Cortex of kidney (tissue), 1 donor: ENCODE measurements at places on chromosomes 2 and 18.

GRCh38 chr2:140027320-140027719, 1247.1 kb upstream of the NXPH2 start:
- DNase-seq, result no peak

DNA sequence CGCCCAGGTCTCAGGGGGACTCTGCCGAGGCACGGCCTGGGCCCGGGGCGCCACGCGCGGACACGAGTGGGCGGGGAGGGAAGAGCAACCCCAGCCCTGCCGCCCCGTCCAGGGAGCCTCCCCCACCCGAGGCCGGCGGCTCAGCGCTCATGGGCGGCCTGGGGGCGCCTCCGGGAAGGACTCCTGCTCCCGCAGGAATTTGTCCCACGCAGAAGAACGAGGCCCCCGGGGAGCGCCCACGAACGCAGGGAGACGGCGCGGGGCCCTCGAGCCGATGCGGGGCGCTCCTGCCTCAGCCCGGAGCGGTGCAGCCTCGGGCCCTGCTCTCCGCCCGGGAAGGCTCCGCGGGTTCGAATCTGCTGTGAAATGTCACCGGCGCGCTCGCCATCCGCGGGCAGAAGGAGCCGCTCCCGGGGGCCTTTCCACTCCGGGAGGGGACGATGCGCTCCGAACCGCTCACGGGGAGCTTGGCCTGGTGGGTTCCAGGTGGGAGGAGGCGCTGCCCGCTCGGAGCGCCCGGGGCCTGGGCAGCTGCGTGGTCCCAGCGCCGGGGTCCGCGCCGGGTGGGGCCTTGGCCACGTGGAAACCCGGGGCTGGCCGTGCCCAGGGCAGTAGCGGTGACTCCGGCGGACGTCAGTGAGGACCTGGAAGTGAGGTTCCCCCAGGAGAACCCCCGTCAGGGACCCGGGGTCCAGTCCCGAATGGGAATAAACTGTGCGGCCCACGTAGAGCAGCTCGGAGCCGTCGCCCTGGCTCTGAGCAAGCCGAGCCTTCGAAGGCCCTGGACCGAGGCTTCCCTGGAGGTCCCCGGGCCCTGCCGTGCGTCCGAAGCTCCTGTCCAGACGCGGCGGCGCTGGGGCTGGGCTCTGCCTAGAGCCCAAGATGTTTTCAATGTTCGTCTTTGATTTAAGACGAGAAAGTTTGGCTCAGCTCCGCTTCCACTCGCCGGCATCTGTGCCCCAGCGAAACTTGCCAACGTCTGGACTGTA, 41.4 kb upstream of the CTDP1 start:
- DNase-seq, result no peak

- DNase-seq, result no peak
These were observed 123.6 kb downstream of the LRATD1 start for GRCh38 chr2:14756122-14756541.

DNA sequence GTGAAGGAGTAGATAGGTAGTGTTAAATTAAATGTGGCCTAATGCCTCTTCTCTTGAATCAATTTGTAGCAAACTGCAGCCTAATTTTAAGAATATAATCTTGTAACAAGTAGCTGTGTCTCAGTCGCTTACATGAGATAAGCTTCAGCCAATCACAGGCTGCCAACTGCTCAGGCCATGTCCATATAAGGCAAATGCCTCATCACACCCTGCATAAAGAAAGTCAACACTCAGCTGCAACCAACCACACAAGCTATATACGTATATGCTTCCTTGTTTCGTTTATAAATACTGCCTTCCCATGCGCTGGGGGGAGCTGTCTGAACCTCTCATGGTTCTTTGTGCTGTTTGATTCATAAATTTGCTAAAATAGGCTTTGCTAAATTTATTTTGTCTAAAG, 476.3 kb downstream of the TRIB2 start:
- no peak for DNase-seq

GRCh38 chr2:33135645-33136044, 188.9 kb downstream of the LTBP1 start:
- DNase-seq, result no peak

- no peak for DNase-seq
These were observed 663.9 kb upstream of the LRRTM1 start for GRCh38 chr2:80968450-80968849.

GRCh38 chr2:159111346-159111927, 143.0 kb downstream of the TANC1 start:
- no peak for DNase-seq

DNA sequence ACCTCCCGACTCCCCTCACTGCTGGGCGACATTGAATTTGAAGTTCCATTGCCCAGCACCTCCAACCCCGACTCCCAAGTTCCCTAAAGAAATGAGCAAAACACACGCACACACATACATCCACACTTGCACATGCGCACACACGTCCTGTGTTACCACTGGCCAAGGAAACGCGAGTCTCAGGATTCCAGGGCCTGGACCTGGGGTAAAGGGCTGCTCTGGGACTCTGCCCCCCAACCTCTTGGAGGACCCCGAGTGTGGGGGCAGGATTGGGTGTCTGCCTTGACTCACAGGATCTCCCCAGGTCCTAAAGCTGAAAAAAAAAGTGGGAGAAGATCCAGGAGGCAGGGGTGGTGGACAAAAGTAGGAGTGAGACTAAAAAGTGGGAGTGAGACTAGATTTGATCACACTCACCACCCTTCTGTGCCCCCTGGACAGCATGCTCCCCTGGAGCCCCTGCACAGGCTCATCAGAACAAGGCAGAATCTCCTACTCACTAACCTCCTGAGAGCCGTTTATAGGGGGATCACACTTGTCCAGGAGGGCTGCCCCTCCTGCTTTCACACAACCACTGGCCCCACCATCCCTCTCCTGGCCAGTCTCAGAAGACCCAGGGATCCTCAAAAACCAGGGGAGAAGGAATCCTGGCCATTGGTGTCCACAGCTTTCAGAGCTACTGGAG, 202.2 kb downstream of the TNS1 start:
- DNase-seq, result no peak
